ENCODE measurements at places on chromosomes 3 and 15.

GRCh38 chr3:63684081-63684480 is 31.6 kb downstream of the SNTN start:
- no peak for DNase-seq

DNA sequence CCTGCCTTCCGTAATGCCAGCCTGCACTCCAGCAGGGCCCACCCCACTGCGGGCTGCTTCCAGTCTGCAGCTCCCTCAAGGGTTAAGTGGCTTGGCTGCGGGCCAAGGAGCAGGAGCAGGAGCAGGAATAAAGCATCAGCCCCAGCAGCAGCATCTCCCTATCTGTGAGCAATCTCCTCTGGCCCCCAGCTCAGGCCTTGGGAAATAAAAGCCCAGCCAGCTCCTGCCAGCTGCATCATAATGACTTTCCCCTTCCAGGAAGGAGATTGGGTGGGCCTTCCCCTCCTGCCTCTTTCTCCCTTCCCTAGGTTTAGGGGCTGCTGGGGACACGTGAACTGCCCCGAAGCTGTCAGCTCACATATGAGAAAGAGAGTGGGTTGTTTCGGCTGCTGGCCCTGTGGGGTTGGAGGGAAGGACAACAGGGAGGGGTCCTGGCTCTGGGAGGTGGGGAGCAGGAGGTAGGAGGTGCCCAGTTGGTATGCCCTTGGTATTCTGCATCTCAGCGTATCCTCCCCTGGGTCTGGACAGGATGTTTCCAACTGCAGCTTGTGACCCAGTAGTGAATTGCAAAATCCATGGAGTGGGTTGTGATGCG is 34.6 kb upstream of the FGD5 start:
- no peak for DNase-seq

GRCh38 chr3:114499976-114500375 is 206.1 kb downstream of the TIGIT start:
- no peak for DNase-seq

DNA sequence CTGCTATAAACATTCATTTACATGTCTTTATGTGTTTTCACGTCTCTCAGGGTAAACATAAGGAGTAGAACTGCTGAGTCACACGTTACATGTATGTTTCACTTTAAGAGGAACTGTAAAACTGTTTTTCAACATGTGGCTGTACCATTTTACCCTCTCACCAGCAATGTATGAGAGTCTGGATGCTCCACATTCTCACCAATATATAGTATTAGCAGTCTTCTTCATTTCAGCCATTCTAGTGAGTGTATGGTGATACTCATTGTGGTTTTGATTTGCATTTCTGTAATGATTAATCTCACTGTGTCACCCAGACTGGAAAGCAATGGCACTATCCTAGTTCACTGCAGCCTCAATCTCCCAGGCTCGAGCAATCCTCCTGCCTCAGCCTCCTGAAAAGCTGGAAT is 37.1 kb downstream of the PHC3 start:
- DNase-seq, result no peak

DNA sequence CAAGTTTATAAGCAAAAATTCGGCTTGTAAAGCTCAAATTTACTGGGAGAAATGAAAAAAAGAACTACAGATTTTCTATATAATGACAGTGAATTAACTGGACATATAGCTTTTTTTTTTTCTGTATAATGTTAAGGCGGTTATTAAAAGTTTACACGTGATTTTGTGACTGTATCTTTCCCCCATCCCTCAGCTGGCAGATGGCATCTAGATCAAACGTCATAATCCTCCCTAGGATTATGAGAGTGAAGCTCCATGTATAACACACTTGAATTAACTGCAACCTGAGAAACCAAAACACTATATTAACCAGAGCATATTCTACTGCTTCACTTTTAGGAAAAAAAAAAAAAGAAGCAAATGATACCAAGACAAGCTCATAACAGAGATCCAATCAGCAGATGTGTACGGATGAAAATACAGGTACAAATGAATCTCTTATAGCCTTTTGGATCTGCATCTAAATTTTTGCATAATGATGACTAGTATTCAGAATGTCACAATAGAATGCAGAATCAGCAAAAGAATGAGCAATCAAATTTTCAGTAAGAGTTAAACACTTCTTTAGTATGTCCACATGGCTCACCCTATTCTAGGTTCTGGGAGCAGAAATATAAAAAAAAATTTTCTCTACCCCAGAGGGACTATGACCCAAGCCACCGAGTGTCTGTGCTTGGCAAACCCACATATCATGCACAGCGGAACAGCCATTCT is 12.4 kb downstream of the MOBP start:
- DNase-seq, result no peak

DNA sequence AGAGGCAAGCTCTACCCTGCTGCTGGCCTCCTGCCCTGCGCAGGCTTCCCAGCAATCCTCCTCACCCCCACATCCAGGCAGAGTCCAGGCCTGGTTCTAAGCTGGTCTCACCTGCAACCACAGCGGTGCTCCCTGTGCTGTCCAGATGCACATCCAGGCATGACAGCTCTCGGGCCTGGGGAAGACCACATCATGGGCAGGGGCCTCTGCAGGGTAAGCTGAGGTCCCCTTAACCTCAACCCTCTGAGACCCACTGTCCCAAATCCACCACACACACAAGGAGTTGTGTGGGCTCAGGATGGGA is 10.8 kb downstream of the PLA2G4D start:
- DNase-seq, result no peak

DNA sequence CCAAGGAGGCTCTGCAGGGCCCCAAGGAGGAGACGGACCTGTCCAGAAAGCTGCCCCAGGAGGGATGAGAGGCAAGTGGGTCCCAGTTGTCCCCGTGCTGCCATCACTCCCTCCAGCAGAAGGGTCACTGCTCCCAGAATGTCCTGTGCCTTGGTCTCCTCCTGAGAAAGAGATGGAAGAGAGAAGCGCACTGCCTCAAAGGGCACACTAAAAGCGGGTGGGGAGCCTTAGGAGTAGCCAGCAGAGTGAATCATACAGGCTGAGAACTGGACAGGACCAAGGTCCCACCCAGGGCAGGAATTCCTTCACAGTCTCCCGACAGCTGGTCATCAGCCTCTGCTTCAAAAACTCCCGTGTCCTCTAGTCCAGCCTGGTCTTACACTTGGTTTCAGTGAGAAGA is 4.6 kb downstream of the THPO start:
- no peak for DNase-seq

DNA sequence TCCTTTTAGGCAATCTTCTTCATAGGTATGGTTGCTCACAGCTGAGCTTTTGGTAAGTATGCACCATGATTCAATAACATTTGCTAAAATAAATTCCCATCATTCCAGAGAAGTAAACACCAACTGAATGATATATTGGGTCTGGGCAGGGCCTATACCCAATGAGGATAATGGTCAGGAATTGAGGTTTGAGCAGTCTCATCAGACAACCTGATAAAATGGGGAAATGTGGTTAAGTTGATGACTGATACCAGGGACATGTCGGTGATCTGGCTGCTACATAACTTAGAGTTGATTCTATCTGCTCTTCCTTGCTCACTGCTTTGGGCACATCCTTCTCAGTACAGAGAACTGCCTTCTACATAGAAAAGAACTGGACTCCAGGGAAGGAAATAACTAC is 92.9 kb downstream of the GPR156 start:
- no peak for DNase-seq
